ENCODE measurements at places on chromosomes 1 and 21.

DNA sequence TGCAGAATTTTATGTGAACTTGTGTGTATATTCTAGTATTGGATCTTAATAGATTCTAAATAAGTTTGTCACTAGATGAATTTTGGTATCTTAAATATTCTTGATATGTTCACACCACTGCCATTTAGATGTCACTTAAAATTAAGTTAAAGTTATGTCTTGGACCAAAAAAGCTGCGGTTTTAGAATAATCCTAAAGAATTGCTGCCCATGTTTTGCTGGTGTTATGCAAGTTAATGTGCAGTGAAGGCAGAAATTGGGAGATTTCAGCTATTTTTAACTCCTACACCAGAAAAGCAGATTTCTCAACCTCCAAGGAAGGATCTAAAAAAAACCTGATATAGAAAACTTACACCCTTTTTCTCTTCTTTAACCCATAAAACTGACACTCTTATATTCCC, 757 bp downstream of the ACADM start:
- DNase-seq, result no peak

- peak; percentile 92 for DNase-seq
These were observed 53.6 kb downstream of the PEX14 start for GRCh38 chr1:10528066-10529014.

DNA sequence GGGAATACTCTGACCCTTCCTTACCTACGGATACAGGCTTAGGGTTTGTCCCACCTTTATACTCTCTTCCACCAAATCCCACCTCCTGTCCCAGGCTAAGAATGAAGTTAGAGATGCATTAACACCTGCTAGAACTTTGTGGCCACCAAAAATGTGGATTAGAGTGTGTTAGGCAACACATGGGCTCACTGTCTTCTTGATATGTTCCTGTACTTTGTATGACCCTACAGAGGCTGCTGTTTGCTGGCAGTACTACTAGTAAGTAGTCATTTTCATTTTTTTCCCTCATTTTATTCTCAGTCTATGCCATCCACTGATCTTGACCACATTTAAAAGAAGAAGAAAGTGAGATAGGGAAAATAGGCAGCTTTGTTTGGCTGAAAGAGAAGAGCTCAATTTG, 21.0 kb upstream of the TMEM39B start:
- no peak for DNase-seq

DNA sequence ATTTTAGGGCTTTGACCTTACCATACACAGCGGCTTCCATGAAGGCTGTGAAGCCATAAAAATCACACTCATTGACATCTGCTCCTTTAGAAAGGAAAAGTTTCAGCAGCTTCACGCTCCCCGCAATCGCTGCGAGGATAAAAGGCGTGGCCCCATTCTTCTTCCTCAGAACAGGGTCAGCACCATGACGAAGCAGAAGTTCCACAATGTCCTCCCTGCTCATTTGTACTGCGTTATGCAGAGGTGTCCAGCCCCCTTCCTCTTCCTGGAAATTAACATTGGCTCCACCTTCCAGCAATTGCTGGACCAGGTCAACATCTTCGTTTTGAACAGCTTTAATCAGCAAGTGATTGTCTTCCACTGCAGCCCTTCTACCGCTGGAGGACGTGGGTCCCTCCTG, 2.7 kb downstream of the RNASEL start:
- DNase-seq, result no peak

DNA sequence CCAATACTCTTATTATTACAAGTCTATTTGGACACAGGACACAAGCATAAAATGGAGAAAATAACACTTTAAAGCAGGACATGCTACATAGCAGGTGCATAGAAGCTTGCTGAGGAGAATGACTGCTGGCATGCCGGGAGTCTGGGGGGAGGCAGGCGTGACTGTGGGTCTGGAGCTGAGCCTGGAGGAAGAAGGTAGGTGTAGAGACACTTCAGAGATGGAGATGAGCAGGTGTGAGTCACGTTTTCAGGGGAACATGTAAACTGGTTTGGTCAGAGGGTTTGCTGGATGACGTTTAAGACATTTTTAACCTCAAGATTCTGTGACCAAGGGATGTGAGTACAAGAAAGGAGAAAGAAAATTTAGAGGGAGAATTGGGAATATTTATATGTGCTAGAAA, 24.5 kb downstream of the OSCP1 start:
- DNase-seq, result peak; percentile 40

DNA sequence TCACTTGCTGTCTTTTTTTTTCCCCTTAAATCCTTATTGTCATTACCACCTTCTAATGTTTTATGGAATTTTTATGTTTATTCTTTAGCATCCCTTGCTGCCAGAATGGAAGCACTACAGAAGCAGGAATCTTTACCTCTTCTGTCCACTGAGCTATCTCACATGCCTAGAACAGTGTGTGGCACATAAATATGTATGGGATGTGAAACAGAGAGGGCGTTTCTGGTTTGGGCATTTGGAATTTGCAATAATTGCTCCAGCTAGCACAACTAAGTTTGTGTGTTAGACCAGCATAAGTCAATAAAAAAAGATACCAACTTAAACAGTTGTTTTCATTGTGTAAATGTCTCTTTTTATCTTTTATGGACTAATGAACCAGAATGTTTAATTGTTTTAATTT, 330.8 kb downstream of the DISC1 start:
- DNase-seq, result no peak

DNA sequence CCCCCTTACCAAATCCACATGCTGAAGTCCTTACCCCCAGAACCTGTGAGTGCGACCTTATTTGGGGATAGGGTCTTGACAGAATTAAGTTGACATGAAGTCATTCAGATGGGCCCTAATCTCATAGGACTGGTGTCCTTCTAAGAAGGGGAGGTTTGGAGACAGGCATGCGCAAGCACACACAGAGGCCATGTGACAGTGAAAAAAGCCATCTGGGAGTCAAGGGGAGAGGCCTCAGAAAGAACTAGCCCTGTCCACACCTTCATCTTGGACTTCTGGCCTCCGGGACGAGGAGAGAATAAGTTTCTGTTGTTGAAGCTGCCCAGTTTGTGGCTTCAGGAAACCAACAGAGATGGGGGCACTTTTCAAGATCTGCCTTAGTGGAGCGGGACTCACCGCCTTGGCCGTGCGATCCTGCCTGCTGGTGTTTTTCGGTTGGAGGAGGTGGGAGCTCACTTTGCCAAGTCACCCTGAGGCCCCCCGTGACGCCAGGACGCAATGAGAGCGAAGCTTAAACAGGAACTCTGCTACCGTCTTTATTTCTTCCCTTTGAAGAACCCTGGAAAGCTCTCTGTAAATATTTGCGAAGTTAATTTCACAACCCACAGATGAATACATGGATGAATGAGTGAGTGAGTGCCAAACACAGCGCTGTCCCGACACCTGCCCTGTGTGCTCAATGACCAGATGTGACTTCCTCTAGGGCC, 42.5 kb upstream of the C1orf174 start:
- DNase-seq, result no peak

DNA sequence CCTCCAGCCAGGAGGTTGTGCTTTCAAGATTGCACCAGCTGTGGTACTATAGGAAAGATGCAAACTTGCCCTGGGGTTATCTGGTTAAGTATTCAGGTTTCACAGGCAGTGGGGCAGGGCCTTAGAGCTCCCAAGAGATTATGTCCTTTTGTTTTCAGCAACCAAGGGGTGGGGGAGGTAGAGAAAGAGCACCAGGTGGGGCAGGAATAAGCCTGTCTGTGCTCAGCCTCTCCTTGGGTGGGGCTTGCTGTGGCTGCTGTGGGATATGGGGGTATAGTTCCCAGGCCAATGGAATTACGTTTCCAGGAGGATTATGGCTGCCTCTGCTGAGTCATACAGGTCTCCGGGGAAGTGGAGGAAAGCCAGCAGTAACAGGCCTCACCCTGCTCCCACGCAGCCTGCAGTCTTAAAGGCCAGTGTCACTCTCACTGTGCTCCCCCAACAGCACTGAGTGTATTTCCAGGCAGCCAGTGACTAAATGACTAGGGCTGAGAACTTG, 508.6 kb downstream of the RWDD3 start:
- DNase-seq, result peak; percentile 26

DNA sequence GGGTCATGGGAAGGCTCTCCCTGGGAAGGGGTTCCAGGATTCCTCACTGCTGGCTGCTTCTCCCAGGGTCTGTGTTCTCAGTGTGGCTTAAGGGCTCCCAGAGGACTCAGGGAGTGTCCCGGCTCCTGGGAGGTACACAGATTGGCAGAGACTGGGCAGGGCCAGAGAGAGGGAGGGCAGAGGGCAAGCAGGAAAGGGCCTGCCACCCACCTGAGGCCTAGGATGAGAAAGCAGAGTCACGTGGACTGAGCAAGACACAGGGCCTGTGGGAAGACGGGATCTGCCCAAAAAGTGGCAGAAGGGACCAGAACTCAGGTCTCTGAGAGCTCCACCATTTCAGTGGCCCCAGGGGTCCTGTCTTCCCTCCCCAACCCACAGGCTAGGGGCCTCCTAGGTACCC, 871 bp downstream of the SLFNL1 start:
- DNase-seq, result no peak

DNA sequence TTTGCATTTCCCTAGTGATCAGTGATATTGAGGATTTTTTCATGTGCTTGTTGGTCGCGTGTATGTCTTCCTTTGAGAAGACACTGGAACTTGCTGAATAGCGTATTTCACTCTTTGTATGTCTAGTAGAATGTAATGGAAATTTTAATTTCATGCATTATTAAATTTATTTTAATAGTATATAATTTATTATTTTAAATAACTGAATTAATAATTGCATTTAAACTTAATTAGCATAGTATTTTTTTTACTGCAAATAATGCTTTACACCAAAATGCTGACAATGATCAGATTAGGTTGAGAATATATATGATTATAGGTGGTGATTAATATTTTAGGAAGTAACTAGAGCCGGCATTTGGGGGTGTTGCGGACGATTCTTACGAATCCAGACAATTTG, 10.5 kb upstream of the MTARC1 start:
- DNase-seq, result no peak

Measured in ELR (cell line).